ENCODE measurements at places on chromosomes 1 and 21.

- DNase-seq, result no peak
These were observed 57.7 kb downstream of the SPATA6 start for GRCh38 chr1:48414264-48414663.

DNA sequence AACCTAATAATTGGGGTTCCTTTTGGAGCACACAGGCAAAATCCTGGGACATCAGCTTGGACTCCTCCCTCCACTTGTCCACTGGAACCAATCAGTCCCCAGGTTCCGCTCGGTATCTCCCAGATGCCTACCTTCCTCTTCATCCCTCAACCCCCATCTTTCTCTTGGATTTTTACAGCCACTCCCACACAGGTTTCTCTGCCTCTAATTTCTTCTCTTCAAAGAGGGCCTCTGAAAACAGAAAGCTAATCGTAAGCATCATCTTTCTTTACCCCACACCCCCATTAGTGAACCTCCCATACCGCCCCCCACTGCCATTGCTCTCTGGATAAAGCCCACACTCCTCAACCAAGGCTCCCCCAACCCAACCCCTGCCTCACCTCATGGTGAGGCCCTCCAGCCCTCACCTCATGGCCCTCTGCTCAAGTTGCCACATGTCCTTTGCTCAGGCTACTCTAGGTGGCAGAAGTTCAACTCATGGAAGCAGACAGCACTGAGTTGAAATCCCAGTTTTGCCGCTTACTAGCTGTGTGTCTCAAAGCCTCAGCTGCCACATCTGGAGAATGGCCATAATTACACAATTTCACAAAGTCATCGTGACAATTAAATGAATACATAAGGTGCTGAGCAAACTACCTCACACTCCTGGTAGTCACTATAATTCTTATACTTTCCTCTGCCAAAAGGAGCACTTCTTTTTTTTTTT lies 18.1 kb upstream of the WASF2 start:
- no peak for DNase-seq

DNA sequence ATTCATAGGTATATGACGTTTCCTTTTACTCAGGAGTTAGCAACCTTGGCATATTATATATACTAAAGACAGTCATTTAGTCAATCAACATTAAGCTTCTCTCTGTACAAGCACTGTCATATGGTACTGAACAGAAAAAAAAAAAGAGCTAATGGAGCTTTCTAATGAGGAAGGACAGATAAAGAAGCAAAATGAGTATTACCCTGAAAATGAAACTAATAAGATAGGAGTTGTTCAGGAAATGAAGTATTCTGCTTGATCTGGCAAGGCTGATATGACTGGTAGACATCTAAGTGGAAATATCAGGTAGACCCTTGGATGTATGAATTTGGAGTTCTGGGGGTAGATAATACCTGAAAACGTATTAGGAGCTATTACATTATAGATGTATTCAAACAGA lies 4.3 kb upstream of the IKBKE start:
- no peak for DNase-seq

DNA sequence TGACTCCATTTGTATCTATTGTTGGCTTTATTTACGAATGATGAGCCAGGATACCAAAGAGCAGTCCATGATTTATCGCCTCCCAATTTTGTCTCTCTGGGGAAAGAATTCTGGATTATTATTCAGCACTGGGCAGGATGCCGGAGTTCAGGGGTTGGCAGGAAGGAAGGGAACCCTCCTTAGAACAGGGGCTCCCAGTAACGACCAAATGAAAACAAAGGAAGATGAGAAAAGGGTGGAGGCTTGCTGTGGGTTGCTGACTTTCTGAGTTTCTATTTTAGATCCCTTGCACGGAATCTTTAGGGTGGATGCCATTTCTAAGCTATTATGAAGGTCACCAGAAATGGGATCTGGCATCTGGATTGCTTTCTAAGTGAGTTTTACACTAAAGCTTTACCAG lies 231.2 kb upstream of the LYPLAL1 start:
- no peak for DNase-seq

- DNase-seq, result no peak
These were observed 1.3 kb downstream of the PFKL start for GRCh38 chr21:44301141-44301540.

DNA sequence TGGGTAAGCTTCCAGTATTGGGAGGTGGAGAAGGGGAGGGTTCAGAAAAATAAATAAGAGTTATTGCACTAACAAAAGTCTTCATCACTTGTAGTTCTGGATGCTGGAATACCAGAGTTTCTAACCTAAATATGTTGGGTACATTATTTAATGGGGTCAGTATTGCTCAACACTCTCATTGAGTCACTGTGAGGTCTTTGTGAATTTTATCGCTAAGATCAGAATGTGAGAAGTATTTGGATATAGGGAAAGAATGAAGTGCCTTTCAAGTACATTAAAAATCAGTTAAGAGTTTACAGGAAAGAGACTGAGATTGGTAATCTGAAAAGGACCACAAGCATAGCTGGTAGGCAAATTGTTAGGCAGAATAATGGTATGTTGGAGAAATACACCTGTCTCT lies 8.8 kb downstream of the SNRPE start:
- no peak for DNase-seq

- DNase-seq, result peak; percentile 99
These were observed 112.9 kb downstream of the APP start for GRCh38 chr21:26057477-26058170.

DNA sequence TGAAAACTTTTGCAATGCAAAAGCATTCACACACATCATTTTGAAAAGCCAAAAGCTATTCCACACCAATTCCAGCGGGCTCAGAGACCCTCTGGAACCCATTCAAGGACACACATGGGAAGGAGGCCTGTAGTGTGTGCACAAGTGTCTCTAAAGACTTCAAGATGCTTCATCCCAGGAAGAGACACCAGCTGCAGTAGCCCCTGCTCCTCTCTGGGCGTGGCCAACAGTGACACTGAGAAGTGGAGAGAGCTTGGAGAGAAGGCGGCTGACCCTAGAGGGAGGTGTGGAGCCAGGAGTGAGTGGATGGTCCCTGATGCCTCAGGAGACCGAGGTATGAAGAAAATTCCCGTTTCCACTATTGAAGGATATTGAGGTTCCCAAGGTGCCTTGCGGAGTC lies 14.9 kb upstream of the TNNI1 start:
- no peak for DNase-seq

DNA sequence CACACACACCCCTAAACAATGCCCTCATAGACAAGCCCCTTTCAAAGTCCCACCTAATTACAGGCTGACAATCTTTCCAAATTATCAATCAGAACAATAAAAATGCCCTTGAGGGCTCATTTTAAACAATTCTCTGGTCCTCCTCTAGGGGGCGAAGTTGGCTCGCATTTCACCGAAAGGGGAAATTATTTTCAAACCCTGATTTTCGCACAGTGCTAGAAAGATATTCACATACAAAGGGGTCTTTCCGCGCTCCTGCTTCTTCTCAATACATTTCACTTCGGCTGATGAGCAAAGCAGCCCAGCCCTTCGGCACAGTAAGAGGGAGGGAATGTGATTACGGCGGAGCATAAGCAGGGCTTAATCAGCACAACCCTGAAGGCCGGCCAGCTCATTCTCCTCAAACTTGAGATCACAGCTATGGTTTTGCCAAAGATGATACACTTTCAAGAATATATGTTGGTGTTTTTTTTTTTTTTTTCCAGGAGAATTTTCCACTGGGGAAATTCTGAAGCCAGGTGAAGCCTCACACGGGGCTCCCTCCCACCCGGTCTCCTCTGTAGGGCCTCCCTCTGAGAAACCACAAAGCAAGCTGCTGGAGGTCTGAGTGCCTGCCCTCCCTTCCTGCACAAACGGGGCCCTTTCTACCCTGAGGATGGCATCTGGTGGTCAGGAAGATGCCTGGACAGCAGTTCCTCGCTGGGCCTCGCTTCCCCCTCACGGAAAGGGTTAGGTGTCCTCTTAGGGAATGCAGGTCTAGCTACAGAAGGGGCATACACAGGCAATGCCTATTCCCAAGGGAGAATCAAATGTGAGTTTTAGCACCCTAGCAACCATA lies 66.9 kb downstream of the GNG12 start:
- DNase-seq, result no peak

DNA sequence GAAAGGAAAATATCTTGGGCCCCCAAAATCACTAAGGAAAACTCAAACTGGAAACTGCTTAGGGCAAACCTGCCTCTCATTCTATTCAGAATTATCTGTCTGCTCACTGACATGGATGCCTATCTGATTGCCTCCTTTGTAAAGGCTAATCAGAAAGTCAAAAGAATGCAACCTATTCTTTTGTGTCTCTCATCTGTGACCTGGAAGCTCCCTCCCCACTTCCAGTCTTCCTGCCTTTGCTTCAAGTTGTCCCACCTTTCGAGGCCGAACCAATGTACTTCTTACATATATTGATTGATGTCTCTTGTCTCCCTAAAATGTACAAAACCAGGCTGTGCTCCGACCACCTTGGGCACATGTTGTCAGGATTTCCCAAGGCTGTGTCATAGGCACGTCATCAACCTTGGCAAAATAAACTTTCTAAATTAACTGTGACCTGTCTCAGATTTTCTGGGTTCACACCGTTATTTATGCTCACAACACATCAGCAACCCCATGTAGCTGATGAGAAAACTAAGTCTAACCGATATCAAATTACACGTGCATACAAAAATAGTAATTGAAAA lies 302.3 kb upstream of the NRIP1 start:
- no peak for DNase-seq

DNA sequence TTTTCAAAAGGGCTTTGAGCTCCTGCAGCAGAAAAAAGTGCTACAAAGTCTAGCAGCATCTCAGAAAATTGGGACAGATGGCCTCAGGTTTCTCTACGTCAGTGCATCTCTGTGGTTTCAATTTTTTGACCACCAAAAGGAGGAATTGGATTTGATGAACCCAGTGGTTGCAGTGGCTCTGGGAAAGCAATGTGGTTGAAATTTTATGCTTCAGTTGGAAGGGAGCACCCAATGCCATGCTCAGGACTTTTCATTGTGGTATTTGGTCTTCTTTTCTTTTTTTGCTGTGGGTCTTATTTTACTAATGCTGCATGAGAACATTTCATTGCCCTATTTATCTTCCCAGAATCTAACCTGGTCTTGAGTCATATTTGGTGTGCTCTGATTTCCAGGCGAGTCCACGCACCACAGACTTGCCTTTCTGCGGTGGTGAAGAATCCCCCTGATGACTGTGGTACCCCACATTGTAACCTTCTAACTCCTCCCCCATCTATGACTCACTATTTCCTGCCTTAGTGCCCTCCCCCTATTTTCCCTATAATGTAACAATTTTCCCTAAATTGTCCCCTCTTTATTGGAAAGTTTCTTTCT lies 56.7 kb downstream of the S1PR1 start:
- no peak for DNase-seq

DNA sequence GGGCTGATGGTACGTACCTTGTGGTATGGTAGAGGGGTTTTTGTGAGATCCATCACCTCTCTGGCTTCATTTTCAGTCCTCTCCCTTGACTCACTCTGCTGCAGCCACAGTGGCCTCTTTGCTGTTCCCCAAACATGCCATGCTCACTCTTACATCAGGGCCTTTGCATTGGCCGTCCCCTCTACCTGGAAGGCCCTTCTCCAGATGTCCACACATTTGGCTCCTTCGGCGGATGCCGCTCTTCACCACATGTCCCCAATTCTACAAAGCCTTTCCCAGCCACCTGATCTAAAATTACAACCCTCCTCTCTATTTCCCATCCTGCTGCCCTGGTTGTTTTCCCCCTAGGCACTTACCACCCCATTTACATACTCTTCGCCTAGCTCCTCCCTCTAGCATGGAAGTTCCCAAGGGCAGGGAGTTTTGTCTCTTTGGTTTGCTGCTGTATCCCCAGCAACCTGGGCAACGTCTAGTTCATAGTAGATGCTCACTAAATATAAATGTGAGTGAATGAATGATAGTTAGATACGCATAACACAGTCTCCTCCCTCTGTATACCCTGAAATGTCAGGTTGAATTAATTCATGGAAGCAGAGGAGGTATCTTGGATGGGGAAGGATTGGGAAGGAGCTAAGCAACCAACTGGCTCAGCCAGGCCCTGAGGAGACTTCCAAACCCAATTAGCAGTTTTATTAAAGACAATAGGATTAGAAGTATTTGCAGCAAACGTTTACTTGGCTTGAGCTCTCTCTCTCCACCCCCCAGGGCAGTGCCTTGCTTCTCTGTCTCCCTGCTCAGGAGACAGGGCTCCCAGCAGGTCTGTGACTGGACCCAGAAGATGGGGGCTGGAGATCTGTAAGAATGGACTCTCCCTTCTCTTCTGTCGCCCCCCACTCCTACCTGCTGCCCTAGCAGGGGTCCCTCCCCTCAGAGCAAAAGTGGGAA lies 264.2 kb downstream of the GRIK3 start:
- DNase-seq, result no peak

GRCh38 chr1:197021716-197022115 lies 44.4 kb downstream of the CFHR5 start:
- no peak for DNase-seq

DNA sequence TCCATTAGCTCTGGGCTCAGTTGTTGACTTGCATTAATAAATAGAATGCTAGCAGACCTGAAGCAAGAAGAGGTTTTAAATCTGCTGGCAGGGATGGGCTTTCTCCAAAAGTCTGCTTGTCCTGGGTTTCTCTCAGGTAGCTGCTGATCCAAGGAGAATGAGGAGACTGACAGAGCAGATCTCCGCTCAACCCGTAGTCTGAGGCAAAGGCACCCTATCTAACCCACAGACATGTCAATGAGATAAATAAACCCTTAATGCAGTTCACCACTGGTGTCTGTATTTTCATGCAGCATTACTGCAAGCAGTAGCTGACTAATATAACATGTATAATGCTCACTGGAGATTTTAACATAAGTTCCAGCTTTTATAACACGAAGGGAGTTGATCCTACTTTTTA lies 44.1 kb upstream of the RGS21 start:
- DNase-seq, result no peak

GRCh38 chr1:19596065-19596713 lies 47.9 kb upstream of the NBL1 start:
- DNase-seq, result peak; percentile 37

- no peak for DNase-seq
These were observed 90.9 kb downstream of the LYPLAL1 start for GRCh38 chr1:219264561-219264960.

GRCh38 chr1:19861034-19861433 lies 21.2 kb upstream of the OTUD3 start:
- no peak for DNase-seq

DNA sequence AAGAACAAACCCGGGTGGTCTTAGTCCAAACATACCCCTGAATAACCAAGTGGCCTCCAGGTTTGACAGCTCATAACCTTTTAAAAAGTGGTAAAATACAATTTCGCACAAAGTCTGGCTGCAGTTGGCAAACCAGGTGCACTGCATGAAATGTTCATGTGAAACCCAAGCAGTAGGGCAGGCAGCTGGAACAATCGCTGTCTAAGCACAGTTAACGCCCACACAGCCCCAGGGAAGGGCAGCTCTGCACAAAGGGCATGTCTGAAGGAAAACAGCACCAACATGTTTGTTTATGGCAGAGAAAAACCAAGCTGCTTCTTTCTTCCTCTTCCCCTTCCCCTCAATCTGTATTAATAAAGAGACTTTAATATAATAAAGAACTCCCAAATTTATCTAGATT lies 49.5 kb downstream of the KIAA1614 start:
- no peak for DNase-seq

GRCh38 chr1:171636141-171636540 lies 14.1 kb downstream of the MYOCOS start:
- no peak for DNase-seq

GRCh38 chr1:233904633-233905415 lies at the start of gene SLC35F3:
Gene SLC35F3, plus strand, starts transcription at chr1:233904676.
- DNase-seq, result no peak

- no peak for DNase-seq
These were observed 134.3 kb downstream of the PIK3R3 start for GRCh38 chr1:45998020-45998617.

- DNase-seq, result no peak
These were observed 25.1 kb downstream of the IRF2BP2 start for GRCh38 chr1:234584926-234585325.

Measured in NCI-H446 treated with DMSO at 0.1 percent for 48 hours (cell line).